Effector memory CD4-positive, alpha-beta T cell (primary cell): ENCODE measurements at places on chromosomes 6 and 20.

DNA sequence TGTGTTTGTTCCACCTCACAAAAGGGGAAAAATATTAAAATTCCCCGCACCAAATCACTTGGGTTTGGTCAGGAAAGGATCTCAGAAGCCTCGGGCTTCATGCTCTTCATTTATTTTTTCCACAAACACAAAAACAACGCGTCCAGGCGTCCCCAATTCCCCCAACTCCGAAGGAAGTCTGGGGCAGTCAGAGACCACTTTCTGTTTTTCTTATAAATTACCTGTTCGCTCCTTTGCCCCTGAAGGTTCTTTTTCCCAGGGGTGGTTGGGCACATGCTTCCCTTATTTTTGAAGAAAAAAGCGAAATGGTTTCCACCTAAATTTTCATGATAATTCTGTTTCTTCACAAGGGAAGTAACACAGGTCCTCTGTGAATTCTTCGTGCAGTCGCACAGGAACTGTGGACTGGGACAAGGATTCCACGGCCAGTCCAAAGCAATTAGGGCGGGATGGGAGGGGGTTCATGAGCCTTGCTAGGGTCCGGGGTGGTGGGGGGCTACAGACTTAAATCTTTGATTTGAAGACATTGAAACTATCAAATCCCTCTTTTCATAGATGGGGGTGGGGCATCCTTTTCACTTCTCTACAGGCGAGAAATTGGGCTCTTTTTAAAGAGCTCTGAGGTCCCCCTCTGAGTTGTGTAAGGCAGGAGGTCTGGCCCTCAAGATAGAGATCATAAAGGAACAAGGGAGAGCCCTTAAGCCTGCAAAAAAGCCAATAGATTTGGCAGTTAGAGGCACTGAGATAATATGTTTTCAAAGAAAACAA, 30.5 kb upstream of the HFE start:
- DNase-seq, result no peak

DNA sequence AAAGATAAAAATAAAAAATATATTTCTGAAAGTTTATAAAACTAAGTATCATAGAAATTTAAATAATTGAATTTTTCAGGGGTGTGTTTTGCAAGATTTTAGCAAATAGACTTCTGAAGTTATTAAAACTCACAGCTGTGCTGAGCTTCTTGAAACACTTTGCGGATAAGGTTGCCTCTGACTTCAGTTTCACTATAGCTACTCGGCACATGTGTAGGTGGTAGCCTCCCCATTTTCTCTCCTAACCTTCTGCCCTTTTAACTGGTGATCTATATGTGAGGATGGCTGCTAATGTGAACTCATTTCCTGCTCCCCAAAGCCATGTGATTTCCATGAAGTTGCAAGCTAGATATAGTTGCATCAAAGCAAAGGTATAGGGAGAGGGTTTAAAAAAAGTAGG, 129.3 kb upstream of the STMND1 start:
- no peak for DNase-seq

GRCh38 chr6:1312473-1313367, 822 bp downstream of the FOXQ1 start:
- DNase-seq, result no peak

DNA sequence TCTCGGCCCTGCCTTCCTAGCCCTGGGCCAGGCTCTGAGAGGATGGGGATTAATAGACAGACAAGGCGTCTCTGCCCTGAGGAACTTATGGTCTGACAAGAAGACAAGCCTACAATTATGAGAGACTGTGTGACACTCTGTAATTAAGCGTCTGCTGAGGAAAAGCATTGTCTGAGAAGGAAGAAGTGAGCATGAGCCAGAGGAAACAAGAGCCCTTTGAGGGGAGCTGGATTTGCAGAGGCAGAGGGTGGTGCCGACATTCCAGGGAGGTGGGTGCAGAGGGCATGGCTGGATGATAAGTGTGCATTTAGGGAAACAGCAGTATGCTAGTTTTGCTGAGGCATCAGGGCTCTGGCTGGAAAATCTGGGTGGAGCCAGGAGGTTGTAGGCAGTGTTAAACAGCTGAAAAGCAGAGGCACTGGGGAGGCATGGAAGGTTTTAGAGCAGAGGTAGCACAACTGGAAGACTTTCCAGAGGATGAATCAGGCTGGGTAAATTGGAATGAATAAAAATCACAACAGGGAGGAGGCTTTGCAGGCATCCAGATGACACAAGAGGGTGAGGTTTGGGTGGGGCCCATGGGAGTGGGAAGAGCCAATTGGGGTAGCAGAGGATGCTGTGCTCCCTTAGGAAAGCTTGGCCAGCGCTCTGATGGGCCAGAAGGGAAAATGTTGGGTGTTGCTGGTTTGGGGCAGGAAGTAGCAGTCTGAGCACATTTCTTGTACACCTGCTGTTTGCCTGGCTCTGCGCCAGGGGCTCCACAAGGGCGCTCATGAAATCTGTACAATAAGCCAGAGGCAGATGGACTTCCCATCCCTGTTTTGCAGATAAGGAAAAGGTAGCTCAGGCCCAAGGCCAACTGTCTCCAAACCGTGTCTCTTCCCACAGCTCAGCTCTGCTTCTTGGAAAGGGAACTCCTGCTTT, 74.0 kb upstream of the MYL9 start:
- peak; percentile 39 for DNase-seq

- DNase-seq, result no peak
These were observed 27.1 kb downstream of the PRR18 start for GRCh38 chr6:166281104-166281503.

GRCh38 chr6:111858347-111858746, 14.9 kb downstream of the FYN start:
- no peak for DNase-seq

DNA sequence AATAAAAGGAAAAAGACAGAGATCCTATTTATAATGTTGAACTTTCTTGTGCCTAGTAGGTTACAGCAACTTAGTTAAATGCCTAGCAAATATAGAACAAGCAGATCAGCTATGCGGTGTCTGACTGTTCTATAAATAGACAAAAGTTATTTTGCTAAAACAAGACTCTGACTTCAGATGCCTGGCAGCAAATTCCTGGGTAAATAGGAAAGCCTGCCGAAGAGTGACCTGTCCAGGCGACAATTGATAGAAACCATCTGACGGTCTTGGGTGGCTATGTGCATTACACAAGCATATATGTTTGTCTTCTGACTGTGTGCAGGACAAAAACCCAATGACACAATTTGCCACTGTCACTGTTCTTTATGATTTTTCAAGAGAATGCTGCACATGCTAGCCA, 38.0 kb upstream of the PDE10A start:
- DNase-seq, result no peak

GRCh38 chr6:168252267-168252666, 67.3 kb downstream of the DACT2 start:
- DNase-seq, result no peak

DNA sequence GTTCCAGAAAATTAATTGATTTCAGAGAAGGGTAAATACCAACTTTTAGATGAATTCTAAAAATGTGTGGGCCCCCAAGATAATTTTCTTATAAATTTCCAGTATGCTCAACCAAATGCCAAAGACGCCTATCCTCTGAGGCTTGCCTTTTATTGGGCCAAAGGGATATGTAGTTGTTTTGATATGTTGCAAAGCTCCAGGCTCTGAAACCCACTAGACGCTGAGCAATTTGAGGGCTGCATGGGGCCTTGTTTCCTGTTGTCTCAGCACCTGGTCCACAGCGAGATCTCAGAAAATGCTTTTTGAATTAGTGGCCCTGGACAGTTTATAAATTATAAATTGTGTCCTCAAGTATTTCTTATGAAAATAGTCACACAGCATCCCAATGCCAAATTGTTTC, 397.2 kb downstream of the SAMD5 start:
- no peak for DNase-seq

DNA sequence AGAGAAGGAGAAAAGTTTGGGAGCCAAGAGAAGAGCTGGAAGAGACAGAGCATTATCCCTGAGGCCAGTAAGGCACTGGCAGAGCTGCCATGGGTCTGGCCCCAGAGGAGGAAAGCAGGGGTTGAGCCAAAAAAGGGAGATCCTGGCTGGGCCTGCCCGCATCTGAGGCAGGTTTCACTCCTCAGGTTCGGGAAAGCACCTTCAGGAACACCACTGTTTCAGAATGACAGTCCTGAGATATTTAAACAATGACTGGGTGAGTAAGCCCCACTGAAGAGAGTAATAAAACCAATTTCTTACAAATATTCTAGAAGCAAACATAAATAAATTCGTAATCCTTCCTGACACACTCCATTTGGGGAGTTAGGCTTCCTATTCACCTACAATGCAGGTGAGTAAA, 152.2 kb downstream of the BACH2 start:
- DNase-seq, result no peak

GRCh38 chr6:143694560-143694959, 16.8 kb downstream of the PHACTR2 start:
- DNase-seq, result no peak

- DNase-seq, result no peak
These were observed 248.6 kb upstream of the QKI start for GRCh38 chr6:163165922-163166321.

GRCh38 chr6:136784910-136785746, 7.1 kb downstream of the MAP3K5 start:
- no peak for DNase-seq
